ENCODE measurements at places on chromosomes 13 and 19.

GRCh38 chr13:99743094-99743493 lies 228.5 kb downstream of the ZIC5 start:
- no peak for DNase-seq

DNA sequence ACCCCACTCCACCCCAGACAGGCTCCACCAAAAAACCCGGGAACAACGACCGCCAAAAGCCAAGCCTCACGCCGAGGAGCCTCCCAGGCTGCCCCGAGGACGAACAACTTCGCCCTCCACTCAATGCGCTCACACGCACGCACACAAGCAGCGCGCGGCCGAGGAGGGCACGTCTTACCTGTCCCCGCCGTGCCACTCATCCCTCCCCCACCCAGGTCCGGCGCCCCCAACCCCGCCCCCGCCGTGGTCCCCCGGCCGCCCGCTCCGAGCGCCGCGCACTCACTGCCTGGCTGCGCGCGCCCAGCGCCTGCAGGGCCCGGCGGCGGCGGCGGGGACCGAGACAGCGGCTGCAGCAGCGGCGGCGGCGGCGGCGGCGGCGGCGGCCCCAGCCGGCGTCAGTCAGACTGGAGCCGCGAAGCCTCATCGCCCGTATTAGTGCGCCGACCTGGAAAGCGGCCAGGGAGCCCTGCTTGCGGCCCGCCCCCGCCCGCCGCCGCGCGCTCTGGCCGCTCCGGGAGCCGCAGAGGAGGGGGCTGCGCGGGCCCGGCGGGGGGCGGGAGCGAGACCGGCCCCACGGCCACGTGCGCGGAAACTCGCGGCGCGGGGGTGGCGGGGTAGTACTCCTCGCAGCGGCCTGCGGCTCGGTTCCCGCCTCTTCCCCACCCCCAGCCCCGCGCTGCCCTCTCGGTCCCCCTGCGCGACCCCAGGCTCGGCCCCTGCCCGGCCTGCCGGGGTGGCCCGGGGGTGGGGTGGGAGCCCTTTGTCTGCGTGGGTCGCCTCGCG lies at the start of gene SMAD9:
Gene SMAD9 (minus strand): TSS at position 406 of the 783 bp plus-strand sequence. CDS start 40,549 bp downstream, outside the sequence.
- peak; percentile 1 for DNase-seq

DNA sequence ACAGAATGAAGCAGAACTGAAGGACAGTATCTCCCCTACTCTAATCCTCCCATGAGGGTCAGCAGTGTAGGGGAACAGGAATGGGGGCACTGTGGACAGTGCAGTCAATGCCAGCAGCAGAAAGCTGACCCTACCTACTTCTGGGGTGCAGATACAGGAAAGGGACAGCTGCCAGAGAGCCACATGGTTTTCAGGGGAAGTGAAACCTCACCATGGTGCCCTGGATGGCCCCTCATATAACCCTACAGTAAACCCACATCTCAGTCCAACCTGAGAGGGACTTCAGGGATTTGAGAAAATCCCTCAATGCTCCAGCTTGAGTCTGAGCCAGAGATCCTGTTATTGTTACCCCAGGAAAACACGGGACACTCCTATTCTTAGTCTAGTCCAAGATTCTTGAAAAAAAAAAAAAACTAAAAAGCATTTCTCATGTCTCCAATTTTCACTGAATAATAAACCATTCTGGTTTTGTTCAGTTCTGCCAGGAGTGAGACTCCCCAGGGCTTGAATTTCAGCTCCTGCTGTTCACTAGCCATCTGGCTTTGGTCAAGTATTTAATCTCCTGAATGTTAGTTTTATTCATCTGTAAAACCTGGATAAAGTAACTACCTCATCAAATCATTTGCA lies 511.6 kb upstream of the ARGLU1 start:
- no peak for DNase-seq

DNA sequence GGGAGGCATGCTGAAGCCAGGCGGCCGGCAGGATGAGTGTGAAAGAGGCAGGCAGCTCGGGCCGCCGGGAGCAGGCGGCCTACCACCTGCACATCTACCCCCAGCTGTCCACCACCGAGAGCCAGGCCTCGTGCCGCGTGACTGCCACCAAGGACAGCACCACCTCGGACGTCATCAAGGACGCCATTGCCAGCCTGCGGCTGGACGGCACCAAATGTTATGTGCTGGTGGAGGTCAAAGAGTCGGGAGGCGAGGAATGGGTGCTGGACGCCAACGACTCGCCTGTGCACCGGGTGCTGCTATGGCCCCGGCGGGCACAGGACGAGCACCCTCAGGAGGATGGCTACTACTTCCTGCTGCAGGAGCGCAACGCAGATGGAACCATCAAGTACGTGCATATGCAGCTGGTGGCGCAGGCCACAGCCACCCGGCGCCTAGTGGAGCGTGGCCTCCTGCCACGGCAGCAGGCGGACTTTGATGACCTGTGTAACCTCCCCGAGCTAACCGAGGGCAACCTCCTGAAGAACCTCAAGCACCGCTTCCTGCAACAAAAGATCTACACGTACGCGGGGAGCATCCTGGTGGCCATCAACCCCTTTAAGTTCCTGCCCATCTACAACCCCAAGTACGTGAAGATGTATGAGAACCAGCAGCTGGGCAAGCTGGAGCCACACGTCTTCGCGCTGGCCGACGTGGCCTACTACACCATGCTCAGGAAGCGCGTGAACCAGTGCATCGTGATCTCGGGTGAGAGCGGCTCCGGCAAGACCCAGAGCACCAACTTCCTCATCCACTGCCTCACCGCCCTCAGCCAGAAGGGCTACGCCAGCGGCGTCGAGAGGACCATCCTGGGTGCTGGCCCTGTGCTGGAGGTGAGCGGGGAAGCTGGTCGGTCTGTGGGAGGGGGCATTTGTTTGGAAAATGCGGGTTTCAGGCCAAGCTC lies 26.4 kb downstream of the MYO9B start:
- no peak for DNase-seq

- DNase-seq, result no peak
These were observed 70.6 kb downstream of the IER2 start for GRCh38 chr19:13220847-13221246.

DNA sequence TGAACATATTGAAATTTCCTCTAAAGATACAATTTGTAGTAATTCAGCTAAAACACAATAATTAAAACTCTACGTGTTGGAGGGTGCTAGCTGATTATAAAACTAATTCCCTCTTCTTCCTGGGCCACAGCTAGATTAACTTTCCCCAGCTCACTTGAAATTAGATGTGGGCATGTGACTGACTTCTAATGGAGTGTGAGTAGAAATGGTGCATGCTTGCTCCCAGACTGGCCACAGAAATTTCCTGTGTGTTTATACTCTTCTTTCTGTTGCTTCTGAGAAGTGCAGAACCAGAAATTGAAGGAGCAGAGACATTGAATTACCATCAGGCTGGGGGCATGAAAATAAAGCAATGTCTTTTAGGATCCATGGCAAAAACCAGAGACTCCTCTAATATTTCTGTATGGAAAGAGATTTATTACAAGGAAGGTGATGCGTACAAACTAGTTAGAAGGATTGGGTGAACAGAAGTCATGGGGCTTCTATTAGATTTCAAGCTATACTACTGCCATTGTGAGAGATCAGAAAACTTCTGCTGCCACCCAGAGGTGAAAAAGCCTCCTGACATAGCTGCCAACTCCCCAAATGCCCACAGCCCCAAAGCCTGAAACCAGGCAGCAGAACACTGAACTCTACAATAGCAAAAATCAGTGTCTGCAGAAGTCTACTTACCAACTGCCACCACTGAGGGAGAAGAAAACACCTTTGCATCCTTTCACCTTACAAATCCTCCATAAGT lies 379.2 kb upstream of the MIR17HG start:
- no peak for DNase-seq

DNA sequence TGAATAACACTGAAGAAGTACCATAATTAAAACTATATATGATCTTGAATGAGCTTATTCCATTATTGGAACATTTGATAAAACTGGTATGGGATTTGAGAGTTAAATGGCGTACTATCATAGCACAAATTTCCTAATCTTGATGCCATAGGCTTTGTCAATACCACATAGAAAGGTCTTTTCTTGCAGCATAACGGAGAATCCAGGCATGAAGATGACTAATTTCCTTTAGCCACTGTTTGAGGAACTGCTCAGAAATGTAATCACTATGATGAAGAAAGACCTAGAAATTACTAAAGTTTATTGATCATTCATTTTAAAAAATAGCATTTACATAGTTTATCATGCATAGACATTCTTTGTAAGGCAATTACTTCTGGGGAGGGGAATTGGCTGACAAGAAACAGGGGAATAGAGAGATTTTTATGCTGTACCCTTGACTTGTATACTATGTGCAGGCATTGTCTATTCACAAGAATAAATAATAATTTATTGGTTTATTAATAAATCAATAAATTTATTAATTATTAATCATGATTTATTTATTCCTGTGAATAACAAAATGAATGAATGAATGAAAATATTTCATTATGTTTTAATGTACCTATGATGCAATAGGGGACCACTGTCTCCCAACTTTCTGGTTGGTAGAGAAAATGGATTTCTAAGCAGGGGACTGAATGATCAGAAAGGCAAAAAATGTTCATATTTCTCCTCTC lies 2676.6 kb downstream of the PCDH9 start:
- DNase-seq, result peak; percentile 81

DNA sequence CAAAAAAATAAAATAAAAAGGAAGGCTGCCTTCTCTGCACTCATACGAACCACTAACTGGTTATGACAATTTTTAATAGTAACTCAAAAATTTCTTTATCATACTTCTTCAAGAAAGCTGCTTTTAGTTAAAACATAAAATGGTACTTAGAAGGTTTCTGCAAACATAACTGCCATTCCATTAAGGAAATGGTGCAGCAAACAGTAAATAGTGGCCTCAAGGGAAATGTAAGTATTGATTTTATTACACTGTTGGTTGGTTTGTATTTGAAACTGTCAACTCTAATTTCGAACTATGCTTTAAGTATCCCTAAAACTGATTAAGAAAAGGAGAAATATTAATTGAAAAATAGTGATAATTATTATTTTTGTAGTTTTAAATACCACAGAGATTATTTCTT lies 278.0 kb downstream of the DACH1 start:
- no peak for DNase-seq

- DNase-seq, result peak; percentile 75
These were observed 48.5 kb downstream of the GAS6 start for GRCh38 chr13:113815151-113816058.

GRCh38 chr13:59901191-59901590 lies 262.5 kb downstream of the DIAPH3 start:
- DNase-seq, result no peak

- DNase-seq, result no peak
These were observed 152.6 kb upstream of the VSTM2B start for GRCh38 chr19:29372921-29373797.

- DNase-seq, result no peak
These were observed 130.8 kb downstream of the KLF12 start for GRCh38 chr13:74003374-74003773.

- no peak for DNase-seq
These were observed 106.8 kb downstream of the LACC1 start for GRCh38 chr13:43986421-43986981.

- no peak for DNase-seq
These were observed 5.6 kb downstream of the EDNRB start for GRCh38 chr13:77913003-77913402.

DNA sequence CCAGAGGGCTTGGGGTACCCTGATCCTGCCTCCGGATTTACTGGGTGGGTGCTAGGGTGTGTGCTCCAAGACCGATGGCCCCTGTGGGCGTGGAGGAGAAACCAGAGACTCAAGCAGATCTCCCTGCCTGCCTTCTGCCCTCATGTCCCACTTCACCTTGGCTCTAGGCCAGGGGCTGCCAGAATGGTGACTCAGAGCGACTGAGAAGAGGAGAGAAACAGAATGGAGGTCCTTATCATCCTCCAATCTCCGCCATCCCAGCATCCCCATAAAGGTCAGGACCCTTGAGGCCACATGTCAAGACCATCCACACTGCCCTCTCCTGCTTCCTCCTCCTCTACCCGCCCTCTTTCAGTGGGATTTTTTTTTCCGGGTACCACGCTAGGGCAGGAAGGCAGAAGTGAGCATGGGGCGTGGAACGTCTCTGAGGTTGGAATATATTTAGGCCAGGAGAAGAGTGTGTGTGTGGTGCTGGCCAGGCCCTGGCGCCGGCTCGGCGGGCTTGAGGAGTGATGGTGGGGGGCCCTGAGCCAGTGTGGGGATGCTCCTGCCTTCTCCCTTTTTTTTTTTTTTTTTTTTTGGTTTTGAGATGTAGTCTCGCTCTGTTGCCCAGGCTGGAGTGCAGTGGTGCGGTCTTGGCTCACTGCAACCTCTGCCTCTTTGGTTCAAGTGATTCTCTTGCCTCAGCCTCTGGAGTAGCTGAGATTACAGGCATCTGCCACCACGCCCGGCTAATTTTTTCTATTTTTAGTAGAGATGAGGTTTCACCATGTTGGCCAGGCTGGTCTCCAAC lies 22.3 kb downstream of the IER2 start:
- peak; percentile 48 for DNase-seq

Data from inflammatory macrophage treated with lipopolysaccharide for 1 hour (primary cell).